ENCODE measurements at places on chromosomes 4 and X.

DNA sequence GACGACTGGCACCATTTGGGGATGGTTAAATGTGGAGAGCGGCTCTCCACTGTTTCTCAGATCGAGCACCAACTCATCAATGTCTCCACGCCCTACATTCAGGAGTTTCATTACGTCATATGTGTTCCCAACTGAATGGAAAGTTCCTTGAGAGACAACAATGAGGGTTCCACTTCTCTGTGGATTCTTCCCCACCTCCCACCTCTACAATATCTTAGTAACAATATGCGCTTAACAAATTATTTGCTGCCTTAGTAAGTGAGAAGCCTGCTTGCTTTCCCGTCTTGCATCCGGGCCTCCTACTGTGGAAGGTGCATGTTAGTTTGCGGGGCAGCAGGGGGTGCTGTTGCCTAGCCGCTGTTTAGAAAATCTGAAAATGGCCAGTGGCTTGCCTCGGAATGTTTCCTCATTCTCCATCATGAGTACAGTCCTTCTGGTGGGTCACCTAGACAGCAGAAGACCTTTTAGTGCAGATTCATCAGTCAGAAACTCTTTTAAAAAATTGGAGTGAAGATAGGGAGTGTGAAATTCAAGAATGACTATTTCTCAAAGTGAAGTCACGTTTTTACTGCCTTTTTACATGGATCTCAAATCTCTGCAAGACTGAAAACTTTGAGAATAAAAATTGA is 55.7 kb downstream of the PHOX2B start:
- no peak for DNase-seq
- no peaks in the 10 kb centered on the region for H3K27me3 ChIP-seq
- H3K4me1 ChIP-seq = peaks cover 3% of the 10 kb centered on the region

DNA sequence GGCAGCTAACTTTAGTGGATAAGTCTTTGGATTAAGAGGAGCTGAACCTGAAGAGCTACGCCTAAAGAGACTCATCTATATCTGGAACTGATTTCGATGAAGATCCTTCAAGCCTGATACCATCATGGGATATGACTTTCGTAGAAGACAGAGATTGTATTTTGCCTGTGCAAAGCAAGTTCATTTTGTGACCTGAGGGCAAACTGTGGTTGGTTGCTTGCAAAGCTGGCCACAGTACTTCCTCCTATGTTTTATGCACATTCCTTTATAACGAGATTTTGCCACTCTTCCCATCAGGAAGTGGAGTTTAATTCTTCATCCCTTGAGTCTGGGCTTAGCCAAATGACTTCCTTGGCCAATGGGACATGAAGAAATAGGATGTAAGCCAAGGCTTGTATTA is 519.3 kb upstream of the NR3C2 start:
- no peaks in the 10 kb centered on the region for H3K36me3 ChIP-seq
- no peak overlapping the region for H3K27ac ChIP-seq
- no peaks in the 10 kb centered on the region for H3K27me3 ChIP-seq
- no peak overlapping the region for H3K4me3 ChIP-seq
- no peak for DNase-seq

DNA sequence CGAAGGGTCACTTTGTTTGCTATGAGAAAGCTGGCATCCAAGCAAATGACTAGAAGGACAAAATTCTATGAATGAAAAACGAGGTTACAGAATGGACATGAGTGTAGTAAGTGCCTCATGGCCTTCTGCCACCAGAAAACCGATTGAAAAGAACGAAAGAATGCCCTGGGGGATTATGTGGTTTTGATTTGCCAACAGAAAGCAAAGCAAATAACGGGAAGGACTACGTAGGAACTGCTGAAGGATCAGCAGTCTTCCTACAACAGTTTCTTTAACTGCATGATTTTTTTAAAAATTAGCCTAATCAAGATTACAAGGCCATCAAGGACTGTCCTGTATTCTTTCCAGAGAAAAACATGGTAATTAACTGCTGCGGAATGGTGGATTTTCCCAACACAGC is 50.6 kb downstream of the NRK start:
- DNase-seq = no peak
- no peak overlapping the region for H3K27ac ChIP-seq

- H3K4me1 ChIP-seq = no peaks in the 10 kb centered on the region
- no peaks in the 10 kb centered on the region for H3K36me3 ChIP-seq
- no peaks in the 10 kb centered on the region for H3K27me3 ChIP-seq
- no peak overlapping the region for H3K27ac ChIP-seq
These were observed 615.3 kb downstream of the PDHA2 start for GRCh38 chr4:96455045-96455720.

- no peak overlapping the region for H3K4me3 ChIP-seq
- H3K4me1 ChIP-seq = peaks cover 16% of the 10 kb centered on the region
- no peaks in the 10 kb centered on the region for H3K27me3 ChIP-seq
These were observed 105.2 kb downstream of the RTL5 start for GRCh38 chrX:72026341-72027023.

GRCh38 chrX:130165181-130165702 is 399 bp downstream of the AIFM1 start:
- H3K4me1 ChIP-seq = peaks cover 7% of the 10 kb centered on the region
- peak overlapping the region; percentile 95 for H3K27ac ChIP-seq
- DNase-seq = no peak
- H3K36me3 ChIP-seq = peaks cover 9% of the 10 kb centered on the region

GRCh38 chr4:6929812-6930464 is 20.3 kb downstream of the TBC1D14 start:
- peaks cover 66% of the 10 kb centered on the region for H3K4me1 ChIP-seq
- H3K27ac ChIP-seq = peak overlapping the region; percentile 16
- H3K27me3 ChIP-seq = no peaks in the 10 kb centered on the region
- no peak for DNase-seq
- peaks cover 6% of the 10 kb centered on the region for H3K36me3 ChIP-seq

DNA sequence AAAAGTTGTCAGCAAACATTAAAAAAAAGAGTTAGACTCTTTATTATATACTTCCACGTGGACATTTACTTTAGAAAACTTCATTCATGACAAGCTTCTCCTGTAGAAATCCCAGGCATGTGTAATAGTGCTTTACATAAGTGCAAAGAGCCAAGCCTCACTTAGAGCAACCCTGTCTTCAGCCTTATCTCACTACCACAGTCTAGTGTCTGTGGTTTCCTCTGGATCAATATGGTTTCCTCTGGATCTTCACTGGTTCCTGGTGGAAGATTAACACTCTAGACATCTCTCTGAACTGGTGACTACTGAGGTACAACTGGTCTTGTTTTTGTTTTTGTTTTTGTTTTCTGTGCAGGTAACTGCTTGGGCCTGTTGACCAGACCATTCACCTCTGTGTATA is 18.4 kb upstream of the ARMCX5 start:
- H3K27me3 ChIP-seq = peaks cover 3% of the 10 kb centered on the region
- no peaks in the 10 kb centered on the region for H3K4me1 ChIP-seq
- no peak overlapping the region for H3K4me3 ChIP-seq
- H3K36me3 ChIP-seq = no peaks in the 10 kb centered on the region
- DNase-seq = no peak
- no peak overlapping the region for H3K27ac ChIP-seq

DNA sequence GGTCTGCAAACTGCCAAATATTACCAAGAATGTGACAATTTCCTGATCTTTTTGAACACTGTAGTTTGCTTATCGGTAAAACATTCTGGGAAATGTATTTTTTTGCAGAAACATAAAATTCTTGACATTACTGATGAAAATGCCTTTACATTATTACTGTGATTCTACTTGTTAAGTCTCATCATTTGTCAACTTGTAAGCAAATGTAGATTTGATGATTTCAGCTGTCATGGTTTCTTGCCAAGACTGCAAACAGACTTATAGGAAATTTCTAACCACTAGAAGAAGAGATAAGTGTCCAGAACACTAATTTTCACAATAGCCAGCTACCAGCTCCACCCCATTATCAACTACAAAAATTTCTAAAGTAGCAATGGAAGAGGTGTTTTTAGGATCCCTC is 560.4 kb downstream of the STPG2 start:
- H3K27me3 ChIP-seq = no peaks in the 10 kb centered on the region
- DNase-seq = no peak
- no peaks in the 10 kb centered on the region for H3K36me3 ChIP-seq

DNA sequence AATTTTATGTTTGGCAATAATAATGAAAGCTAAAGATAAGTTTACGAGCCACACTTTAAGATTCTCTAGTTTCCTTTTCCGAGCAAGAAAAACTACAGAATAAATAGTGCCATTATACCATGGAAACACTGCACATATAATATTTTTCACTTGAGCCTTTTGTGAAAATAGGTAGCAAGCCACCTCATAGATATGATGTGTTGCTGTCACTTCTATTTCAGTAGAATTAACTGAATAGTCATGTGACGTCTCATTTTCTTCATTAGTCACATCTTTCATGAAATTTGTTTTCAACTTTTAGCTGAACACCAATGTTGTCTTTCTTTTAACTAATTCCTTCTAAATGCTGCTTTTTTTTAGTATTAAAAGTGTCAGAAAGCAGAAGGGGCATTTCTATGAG is 574.3 kb downstream of the INPP4B start:
- H3K4me1 ChIP-seq = peaks cover 39% of the 10 kb centered on the region
- H3K27me3 ChIP-seq = no peaks in the 10 kb centered on the region
- H3K4me3 ChIP-seq = no peak overlapping the region
- DNase-seq = no peak
- H3K36me3 ChIP-seq = peaks cover 9% of the 10 kb centered on the region

- no peaks in the 10 kb centered on the region for H3K36me3 ChIP-seq
- no peak overlapping the region for H3K27ac ChIP-seq
- H3K4me3 ChIP-seq = no peak overlapping the region
- peaks cover 6% of the 10 kb centered on the region for H3K27me3 ChIP-seq
- DNase-seq = no peak
- no peaks in the 10 kb centered on the region for H3K4me1 ChIP-seq
These were observed 264.0 kb downstream of the CHIC1 start for GRCh38 chrX:73826996-73827395.

DNA sequence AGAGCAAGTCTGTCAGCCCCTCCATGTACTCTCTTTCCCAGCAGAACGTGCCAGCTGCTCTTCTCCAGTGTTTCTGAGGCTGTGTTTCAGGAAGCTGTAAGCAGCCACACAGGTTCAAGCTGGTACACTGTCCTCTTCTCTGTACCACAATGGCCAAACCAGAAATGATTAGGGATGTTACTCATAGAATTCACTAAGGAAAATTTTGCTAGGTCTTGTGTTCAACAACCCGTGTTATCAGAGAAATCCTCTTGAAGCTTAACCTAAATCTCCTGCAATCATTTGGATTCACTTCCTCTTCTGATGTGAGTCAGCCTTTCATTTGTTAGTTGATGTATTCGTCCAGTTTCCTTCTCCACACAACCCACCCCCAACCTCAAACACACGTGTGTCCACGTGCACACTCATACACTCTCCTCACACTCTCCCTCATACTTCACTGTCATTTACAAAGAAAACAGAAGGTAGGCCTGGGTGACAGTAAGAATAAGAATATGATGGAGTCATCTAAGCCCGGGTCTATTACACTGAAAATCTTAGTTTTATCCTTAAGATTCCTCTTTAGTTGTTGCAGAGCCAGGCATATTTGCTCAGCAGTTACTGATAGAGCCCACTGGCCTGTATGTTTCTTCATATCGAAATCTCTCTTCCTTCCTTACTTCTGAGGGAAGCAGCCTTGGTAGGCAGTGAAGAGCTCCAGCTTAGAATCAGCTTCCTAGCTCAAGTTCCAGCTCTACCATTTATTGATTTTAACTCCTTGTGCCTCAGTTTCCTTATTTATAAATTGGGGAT is 63.4 kb downstream of the DCUN1D4 start:
- H3K27me3 ChIP-seq = no peaks in the 10 kb centered on the region
- H3K27ac ChIP-seq = no peak overlapping the region
- DNase-seq = no peak
- peaks cover 5% of the 10 kb centered on the region for H3K4me1 ChIP-seq

- no peak overlapping the region for H3K27ac ChIP-seq
- H3K4me1 ChIP-seq = no peaks in the 10 kb centered on the region
- H3K27me3 ChIP-seq = no peaks in the 10 kb centered on the region
- no peak overlapping the region for H3K4me3 ChIP-seq
- DNase-seq = no peak
These were observed 19.8 kb upstream of the PPARGC1A start for GRCh38 chr4:23909671-23910070.

DNA sequence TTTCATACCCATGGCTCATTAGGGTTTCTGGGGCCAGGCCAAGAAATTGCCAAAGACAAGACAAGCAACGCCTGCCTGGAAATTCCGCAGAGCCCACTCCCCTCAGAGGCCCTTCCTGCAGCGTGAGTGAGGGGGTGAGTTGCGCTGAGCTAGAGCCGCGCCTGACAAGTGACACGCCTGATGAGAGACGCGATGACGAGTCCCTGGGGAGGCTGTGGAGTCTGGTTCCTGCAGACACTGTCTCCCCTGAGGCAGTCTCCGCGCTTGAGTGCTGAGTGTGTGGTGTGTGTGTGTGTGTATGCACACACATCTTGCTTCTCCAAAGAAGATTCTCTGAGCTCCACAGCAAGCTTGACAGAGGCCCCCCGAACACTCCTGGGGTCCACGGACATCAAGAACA is 269.8 kb downstream of the BCOR start:
- no peaks in the 10 kb centered on the region for H3K36me3 ChIP-seq
- H3K4me3 ChIP-seq = no peak overlapping the region
- no peak for DNase-seq
- no peaks in the 10 kb centered on the region for H3K27me3 ChIP-seq
- no peak overlapping the region for H3K27ac ChIP-seq

DNA sequence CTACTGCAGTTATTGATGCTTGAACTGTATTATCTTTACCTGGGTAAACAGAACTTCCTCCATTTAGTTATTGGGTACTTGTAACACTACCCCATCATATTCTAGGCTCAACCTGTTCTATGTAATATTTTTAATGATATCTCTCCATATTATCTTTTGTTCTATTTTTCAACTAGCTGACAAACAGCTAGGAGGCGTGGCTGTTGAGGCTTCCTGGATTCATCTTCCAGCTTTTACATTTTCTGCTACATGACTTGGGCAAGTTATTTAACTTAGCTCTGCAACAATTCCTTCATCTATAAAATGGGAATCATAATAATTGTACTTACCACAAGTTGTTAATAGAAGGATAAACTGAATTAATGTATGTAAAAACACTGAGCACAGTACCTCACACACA is 349.3 kb downstream of the PTTG2 start:
- peaks cover 44% of the 10 kb centered on the region for H3K4me1 ChIP-seq
- H3K4me3 ChIP-seq = no peak overlapping the region
- peak overlapping the region; percentile 80 for H3K27ac ChIP-seq
- H3K27me3 ChIP-seq = no peaks in the 10 kb centered on the region

DNA sequence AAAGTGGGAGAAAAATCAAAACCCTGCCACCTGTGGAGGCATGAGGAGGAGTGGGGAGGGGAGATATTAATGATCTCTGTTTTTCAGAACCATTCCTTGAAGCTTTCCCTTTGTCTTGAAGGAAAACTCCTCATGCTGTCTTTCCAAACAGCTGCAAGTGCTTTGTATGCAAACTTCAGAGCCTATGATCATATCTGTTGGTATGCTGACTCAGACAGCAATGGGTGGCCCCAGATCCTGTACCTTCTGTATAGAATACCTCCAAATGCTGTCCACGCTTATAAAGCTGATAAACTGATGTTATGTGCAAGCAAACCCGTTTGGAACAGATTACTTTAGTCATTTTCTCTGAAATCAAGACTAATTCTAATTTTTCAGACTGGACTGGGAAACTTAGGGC is 31.9 kb downstream of the BMP15 start:
- H3K36me3 ChIP-seq = no peaks in the 10 kb centered on the region
- no peak overlapping the region for H3K27ac ChIP-seq
- DNase-seq = no peak
- peaks cover 8% of the 10 kb centered on the region for H3K27me3 ChIP-seq

- DNase-seq = no peak
- H3K27ac ChIP-seq = no peak overlapping the region
- peaks cover 26% of the 10 kb centered on the region for H3K27me3 ChIP-seq
- H3K4me3 ChIP-seq = no peak overlapping the region
These were observed 287.9 kb upstream of the NR3C2 start for GRCh38 chr4:148730082-148730640.

- DNase-seq = no peak
- H3K4me3 ChIP-seq = no peak overlapping the region
- no peaks in the 10 kb centered on the region for H3K36me3 ChIP-seq
- no peaks in the 10 kb centered on the region for H3K4me1 ChIP-seq
- no peak overlapping the region for H3K27ac ChIP-seq
These were observed 457.4 kb upstream of the TEX13C start for GRCh38 chrX:124862301-124862700.
